ENCODE measurements at places on chromosomes 12 and 14.

DNA sequence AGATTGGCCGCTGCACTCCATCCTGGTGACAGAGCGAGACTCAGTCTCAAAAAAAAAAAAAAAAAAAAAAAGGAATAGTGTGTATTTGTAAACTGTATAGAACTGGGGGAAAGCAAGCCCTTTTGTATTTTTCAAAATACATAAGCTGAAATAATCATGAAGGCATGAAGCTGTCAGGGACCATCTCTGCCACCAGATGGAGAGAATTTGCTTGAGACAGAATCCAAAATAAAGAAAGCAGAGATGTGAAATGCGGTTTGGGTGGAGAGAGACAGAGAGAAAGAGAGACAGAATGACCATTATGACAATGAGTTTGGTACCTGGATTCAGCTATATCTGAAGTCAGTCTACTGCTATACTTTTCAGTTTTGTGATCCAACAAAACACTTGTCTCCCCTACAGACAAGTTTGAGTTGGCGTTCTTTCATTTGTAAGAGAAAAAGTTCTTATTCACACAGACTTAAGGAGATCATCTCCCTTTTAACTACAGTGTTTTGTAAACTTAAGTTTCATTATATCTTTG is 155.7 kb upstream of the LRIG3 start:
- no peak for DNase-seq

DNA sequence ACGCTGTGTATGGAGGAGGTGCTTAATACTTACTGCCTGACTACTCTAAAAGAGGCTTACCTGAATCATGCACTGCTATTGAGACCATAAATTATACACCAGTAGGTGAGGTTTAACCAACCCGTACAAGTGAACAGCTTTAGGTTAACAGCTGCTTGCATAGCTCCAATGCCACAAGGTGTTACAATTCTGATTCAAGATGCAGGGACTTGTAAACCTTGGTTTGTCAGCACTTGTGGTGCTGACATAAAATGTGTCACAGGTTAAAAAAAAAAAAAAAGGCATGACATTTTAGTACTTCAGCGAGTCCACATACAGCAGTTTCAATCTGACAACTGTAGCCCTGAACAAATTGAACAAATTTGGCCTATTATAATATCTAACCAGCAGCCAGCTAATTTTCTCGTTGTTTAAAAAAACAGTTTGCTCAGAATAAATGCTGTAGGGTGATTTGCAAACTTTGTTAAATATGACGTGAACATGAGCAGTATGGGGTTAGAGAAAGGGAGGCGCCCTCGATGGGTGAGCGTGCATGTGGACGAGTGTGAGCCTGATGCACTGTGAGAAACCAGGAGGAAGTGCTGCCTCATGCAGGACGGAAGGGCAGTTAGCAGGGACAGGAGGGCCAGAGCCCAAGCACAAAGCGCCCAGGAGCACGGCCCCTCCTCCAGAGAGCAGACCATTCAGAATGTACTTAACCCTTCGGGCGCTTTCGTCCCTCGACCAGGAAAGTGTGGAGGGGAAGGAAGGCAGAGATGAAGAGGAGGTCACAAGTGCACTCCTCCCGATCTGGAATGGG is 44.7 kb downstream of the TCHP start:
- DNase-seq, result no peak

DNA sequence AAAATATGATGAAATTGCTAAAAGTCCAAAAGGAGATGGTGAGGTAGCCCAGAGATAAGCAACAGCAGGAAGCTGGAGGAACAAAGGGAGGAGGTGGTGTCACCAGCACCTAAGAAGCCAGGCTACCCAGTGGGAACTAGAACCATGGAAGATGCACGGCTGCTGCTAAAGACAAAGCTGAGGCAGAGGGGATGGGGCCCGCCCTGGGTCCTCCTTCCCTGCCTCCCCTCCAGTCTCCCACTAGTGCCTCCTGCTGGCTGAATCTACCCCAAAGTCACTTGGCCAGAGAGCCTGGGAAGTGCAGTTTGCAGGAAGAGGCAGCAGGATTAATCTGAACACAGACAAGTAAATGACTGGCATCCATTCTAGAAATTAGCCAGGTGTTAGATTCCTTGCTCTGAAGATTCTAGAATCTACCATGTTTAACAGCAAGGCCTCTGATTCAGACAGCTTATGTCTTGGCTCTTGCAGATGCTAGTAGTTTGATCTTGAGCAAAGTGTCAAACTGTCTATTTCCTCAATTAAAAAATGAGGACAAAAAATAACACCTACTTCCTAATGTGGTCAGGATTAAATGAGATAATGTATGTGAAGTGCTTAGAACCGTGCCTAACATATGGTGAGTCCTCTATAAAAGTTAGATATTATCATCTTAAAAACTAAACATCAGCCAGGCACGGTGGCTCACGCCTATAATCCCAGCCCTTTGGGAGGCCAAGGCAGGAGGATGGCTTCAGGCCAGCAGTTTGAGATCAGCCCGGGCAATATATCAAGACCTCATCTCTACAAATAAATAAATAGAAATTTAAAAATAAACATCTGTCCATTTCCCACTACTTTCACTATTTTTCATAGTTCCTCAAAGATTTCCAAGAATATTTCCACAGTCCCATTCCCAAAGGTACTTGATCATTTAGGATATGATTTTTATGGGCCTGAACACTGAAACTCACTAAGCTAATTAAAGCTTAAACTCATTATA is 5.8 kb upstream of the LRP10 start:
- DNase-seq, result peak; percentile 50

DNA sequence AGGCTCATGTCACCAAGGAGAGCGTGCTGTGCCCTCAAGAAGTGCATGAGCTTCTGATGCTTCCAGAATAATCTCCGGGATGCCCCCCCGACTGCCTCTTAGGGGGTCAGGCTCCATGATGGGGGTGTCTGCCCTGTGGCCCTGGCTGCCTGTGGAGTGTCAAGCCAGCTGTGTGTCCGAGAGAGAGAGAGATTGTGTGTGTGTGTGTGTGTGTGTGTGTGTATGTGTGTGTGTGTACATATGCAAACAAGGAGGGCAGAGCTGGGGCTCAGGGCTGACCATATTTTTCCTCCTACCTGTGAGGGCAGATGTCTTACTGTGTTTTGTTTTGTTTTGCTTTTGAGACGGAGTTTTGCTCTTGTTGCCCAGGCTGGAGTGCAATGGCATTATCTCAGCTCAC is 5.6 kb upstream of the ALDH2 start:
- no peak for DNase-seq
